ENCODE measurements at places on chromosomes 7 and 10. TPM values are rescaled to one million over a fixed set of nuclear protein-coding genes. Genes with fewer than 3 reads are reported as not detected.

The HOXA6 gene
- not detected for total RNA-seq

GRCh38 chr7:95527776-95528250 is 42.1 kb downstream of the ASB4 start:
- H3K4me3 ChIP-seq, result no peak overlapping the region
- no peak for DNase-seq
- H3K4me1 ChIP-seq, result no peaks in the 10 kb centered on the region
- H3K27ac ChIP-seq, result no peak overlapping the region
- H3K36me3 ChIP-seq, result no peaks in the 10 kb centered on the region

The SEMA4G gene
- 0.45 TPM for total RNA-seq

GRCh38 chr7:55558962-55559920 is 13.1 kb downstream of the VOPP1 start:
- no peak overlapping the region for H3K4me3 ChIP-seq
- peak; percentile 38 for DNase-seq
- peaks cover 40% of the 10 kb centered on the region for H3K4me1 ChIP-seq
- peaks cover 21% of the 10 kb centered on the region for H3K36me3 ChIP-seq

The NACAD gene
- total RNA-seq, result 0.35 TPM

- H3K27me3 ChIP-seq, result peaks cover 3% of the 10 kb centered on the region
- no peak overlapping the region for H3K4me3 ChIP-seq
- no peak for DNase-seq
- H3K4me1 ChIP-seq, result no peaks in the 10 kb centered on the region
Observed at GRCh38 chr10:34826221-34826620, 11.1 kb upstream of the PARD3 start.

DNA sequence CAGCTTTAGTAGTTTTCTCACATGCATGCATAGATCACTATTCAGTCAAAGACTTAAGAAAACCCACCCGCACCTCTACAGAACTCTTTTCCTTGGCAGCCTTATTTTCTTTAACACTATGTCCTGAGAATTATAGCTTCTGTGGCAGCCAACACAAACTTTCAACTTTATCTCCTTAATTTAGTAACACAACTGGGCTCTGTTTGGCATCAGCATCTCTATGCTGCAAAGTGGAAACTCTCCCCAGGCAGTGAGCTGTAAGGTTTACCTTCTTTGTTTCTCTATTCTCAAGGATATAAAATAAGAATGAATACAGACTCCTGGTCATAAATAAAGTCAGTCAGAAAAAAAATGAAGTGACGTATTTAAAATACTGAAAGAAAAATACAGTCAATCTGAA is 115.2 kb upstream of the PPP1R9A start:
- H3K27ac ChIP-seq, result no peak overlapping the region
- no peak overlapping the region for H3K4me3 ChIP-seq
- no peak for DNase-seq
- H3K36me3 ChIP-seq, result no peaks in the 10 kb centered on the region
- H3K4me1 ChIP-seq, result no peaks in the 10 kb centered on the region
- no peaks in the 10 kb centered on the region for H3K27me3 ChIP-seq

Data from activated CD8-positive, alpha-beta memory T cell treated with anti-CD3 and anti-CD28 coated beads, Interleukin-2, amount 10 ng/mL, durations not matched to agents 7 days and 5 days (primary cell).